ENCODE measurements at places on chromosomes 6 and 20.
A peak's percentile ranks its signal among the peaks of the same experiment; 100 is the strongest.

- DNase-seq: no peak
Observed at GRCh38 chr6:3433005-3433404, 23.8 kb downstream of the SLC22A23 start.

DNA sequence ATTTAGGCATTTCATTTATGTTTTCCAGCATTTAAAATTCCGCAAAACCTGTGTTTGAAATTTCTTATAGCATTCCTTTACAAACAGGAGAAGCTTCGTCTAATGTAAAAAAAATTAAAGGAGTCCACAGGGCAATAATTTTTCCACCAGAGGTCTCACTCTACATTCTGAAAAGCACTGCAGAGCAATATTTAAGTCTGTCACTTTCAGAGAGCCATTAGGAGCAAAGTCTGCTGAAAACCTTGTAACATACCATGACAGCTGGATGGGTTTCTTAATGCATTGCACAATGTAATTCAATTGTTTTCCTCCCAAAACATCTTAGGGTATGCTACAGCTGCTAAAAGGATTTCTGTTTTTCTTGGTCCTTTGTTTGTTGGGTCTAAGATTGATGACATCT lies 18.0 kb downstream of the BAG2 start:
- no peak for DNase-seq

GRCh38 chr6:147849401-147850330 lies 341.2 kb downstream of the SAMD5 start:
- DNase-seq: no peak

DNA sequence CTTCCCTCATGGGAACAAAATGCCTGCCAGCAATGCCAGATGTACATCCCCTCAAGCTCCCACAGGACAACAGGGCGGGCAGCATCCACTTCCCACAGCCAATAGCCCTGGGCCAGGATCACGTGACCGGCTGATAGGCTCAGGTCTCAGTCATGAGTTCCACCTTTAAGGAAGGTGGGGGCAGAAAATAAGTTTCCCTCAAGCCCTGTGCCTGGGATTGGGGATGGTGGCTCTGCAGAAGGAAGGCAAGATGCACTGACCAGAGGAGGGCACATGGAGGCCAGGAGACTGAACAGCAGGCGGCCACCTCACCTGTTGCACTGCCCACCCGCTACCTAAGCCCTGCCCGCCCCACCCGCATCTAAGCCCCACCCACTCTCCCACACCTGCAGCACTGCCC lies 149.1 kb downstream of the BMP7 start:
- DNase-seq: no peak

GRCh38 chr6:145704143-145704781 lies 31.1 kb downstream of the EPM2A start:
- no peak for DNase-seq

GRCh38 chr20:45459606-45460005 lies 9.9 kb upstream of the WFDC2 start:
- DNase-seq: no peak

DNA sequence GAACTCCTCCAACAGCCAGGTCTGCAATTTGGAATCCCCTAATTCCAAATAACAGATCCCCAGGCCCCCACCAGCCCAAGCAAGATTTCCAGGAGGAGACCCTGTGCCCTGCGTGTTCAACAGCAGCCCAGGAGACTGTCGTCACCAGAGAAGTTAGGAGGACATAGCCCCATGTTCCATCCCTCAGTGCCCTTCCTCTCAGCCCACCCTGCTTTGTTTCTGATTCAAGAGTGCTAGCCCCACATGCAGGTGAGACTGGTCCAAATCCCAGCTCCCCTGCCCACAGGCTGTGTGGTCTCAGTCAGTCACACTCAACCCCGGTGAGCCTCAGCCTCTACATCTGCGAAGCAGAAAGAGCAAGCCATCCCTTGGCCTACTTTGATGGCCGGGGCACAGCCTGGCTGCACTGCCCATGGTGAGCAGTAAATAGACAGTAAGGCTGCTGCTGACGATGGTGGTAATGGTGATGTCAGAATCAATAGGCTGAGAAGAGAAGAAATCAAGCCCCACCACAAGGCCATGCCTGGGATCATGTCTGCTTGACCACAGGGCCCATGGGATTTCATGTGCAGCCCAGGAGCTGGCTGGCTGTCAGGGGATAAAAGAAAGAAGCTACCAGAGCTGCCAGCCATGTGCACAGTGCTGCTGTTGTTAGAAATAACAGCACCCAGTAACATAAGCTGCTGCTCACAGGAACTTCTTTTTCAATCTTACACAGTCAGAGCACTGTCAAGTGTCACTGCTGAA lies 51.5 kb upstream of the NXT1 start:
- no peak for DNase-seq

GRCh38 chr6:70563530-70563929 lies 3.2 kb upstream of the SDHAF4 start:
- no peak for DNase-seq

DNA sequence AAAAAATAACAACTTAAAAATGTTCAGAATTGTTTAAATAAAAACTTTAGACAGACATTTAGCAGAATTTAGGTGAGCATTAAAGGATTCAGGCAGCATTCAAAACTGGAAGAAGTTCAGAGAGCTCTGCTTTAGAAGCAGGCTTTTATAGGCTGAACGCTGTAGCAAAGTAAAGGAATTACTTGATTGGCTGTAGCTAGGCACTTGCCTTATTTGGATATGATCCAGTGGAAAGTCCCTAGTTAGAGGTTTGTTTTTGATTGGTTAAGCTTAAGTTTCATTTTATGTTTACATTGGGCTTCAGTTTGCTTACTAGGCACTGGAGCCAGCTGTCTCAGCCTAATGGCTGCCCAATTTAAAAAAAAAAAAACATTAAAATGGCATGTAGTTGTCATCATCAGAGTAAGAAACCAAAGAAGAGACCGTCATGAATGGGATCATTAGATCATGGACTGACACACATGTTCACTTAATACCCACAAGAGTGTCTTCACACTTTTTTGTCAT lies 65.1 kb downstream of the CBFA2T2 start:
- DNase-seq: no peak

GRCh38 chr6:160055378-160055777 lies 66.2 kb upstream of the SLC22A1 start:
- DNase-seq: no peak

GRCh38 chr6:120894077-120894476 lies 440.2 kb downstream of the TBC1D32 start:
- no peak for DNase-seq

DNA sequence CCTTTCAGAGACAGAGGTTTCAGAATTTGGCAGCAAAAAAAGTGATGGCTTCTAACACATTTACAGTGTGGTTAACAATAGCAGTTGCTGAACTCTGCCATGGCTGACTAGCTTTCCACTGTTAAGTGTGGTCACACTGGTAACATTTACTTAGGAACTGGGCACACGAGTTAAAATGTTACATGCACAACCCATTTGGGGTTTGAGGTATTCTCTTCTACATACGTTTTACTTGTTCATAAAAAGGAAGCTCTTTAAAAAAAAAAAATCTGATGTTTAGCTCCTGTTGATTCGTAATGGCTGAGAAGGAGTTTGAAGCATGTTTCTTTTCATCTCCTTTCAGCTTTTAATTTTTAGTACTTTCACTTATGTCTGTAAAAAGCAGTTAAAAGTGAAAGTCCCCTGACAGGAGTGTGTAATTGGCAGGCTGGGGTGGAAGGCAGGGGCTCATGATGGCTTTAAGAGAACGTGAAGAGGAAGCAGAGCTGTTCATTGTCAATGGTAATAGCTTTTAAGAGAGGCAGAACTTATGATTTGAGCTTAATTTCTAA lies 245.9 kb downstream of the FARS2 start:
- no peak for DNase-seq

DNA sequence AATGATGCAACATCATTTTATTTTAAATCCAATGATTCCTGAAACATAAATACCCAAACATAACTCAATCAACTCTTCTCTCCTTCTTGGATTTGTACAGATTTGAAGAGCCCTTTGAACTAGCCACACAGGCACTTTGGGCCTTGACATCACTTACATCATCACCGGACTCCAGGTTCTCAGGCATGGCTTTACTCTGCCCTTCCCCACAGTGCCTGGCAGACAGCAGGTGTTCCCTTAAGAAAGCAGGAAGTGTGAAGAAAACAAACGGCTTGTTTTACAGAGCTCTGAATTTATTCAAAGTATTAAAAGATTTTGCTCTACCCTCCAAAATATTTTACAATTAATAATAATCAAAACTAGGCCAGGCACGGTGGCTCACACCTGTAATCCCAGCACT lies 54.8 kb upstream of the GCM1 start:
- DNase-seq: no peak

DNA sequence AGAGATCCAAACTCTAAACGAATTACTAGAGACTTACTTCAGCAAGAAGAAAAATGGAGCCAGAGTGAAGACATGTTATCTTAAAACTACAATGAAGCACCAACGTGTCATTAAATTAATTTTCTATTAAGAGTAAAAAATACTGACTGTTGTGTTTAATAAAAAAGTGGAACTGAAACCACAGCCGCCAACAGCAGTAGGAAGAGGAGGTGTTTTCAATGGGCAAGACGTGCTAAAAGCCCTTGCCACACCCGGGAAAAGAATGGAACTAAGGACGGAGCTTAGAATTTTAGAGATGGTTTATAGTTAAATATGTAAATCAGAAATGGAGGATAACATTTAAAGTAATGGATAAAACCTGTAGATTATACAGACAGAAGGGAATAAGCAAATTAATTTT lies 608.7 kb downstream of the TFAP2A start:
- DNase-seq: no peak

DNA sequence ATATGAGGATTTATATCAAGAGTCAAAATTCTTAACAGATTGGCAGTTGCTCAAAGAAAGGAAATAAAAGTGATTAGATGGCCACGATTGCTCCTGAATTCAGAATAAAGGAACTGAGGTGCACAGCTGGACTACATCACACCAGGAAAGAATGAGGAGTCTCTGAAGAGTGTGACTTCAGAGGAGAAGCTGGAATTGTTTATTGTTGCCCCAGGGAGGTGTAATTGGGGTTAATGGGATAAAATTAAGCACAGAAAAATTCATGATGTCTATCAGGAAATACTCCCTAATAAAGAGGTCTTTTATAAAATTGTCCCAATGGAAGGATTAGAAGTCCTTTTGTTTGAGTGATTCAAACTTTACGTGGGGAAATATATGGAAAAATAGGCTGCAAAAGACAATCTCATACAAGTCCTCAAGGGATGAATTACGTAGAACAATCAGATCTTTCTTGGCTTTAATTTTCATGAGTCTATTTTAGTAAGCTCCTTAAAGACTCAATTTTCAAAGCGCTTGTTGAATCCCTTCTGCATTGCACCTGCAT lies 208.6 kb upstream of the RNF217 start:
- no peak for DNase-seq

DNA sequence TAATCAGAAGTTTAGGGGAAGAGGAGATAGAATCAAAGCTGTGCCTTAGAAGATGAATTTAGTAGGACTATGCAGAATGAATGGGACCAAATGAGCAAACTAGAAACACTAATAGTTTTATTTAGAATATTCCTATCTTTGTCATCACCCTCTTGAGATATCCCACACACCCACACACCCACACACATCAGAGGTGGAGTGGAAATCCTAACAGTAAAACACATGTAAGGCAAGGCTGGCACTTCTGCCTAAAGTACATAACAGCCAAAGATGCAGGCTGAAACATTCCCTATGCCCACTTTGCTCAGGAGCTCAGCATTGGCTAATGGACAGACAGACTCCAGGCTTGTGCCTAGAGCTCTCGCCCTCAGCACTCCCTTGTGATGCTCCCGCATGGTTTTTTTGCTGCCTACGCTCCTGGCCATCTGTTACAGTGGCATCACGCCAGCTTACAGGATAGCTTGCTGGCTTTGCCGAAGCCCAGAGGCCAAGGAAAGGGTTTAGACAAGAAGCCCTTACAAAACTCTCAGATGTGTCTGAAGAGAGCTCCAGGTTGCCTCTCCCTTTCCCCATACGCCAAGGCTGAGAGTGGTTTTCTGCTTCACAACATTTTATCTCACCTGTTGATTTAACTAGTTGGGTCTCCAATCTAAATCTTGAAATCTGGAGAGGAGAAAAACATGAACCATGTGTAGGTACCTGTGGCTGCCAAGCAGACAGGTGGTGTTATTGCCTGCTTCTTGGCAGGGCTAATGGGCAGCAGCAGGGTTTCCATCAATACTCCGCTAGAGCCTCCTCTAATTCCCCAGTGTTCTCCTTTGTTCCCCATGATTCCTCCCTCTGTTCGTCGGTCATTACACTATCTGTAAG lies 282.6 kb upstream of the ID4 start:
- DNase-seq: no peak

GRCh38 chr6:43339168-43339567 lies 30.3 kb downstream of the ZNF318 start:
- DNase-seq: no peak

- DNase-seq: no peak
Observed at GRCh38 chr6:169251822-169252504, 1.7 kb downstream of the THBS2 start.

GRCh38 chr20:61737346-61737745 lies 328.3 kb downstream of the TAF4 start:
- no peak for DNase-seq

- DNase-seq: no peak
Observed at GRCh38 chr6:109925075-109925474, 53.0 kb upstream of the GPR6 start.

DNA sequence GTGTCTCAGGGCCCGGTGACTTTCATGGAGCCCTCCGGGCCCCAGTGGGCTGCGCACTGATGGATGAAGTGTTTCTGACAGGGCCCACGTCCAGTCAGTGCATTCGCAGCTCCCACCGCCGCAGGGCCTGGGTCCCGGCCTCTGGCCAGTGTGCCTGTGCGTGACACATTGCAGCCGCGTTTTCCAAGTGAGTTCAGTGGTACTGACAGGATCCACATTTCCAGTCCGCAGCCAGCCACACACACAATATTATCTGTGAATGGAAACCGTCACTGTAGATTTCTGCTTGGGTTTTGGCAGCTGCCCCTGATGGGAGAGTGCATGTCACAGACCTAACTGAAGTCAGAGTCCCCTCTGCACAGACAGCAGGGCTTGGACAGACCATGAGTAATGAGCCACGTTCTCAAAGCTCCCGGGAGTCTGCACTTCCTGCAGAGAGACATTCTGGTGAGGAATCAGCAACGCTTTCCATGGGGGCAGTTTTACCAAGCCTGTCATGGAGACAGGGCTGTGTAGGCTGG lies 171.4 kb downstream of the MYLK4 start:
- DNase-seq: peak; percentile 77

DNA sequence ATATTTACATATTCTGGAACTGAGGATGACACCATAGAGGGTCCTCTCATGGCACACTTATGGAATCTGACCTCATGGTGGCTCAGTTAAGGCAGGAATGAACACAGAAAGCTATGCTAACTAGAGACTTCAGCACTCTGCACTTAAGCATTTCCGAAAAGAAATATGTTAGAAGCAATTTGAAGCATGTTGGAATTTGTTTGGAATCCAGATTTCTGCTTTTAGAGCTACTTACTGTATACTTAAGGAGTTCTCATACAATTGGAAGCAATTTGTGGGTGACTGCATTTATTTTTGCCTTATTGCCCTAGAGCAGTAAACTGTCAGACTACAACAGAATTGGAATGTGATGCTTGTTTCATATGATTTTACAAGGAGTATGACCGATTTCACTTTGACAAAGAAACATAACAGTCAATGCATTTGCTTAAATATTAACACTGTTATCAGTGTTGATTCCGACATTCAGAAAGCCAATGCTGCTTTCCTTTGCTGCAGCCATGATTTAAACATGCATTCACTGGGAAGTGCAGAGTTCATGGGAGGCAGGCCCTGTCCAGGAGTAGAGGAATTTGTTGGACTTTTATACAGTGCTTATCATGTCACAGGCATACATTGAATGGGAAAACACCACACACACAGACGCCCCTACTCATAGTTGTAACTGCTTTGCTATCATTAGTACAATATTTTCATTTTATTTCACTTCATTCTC lies 244.4 kb downstream of the SAMD5 start:
- DNase-seq: no peak

- no peak for DNase-seq
Observed at GRCh38 chr6:168288781-168289570, 30.6 kb downstream of the DACT2 start.

Measured in islet precursor cell (in vitro differentiated cells).